Bone marrow (tissue), 2 donors: ENCODE measurements at places on chromosomes 12 and 14.

GRCh38 chr12:510071-510825, 50.5 kb downstream of the B4GALNT3 start:
- no peak for DNase-seq

DNA sequence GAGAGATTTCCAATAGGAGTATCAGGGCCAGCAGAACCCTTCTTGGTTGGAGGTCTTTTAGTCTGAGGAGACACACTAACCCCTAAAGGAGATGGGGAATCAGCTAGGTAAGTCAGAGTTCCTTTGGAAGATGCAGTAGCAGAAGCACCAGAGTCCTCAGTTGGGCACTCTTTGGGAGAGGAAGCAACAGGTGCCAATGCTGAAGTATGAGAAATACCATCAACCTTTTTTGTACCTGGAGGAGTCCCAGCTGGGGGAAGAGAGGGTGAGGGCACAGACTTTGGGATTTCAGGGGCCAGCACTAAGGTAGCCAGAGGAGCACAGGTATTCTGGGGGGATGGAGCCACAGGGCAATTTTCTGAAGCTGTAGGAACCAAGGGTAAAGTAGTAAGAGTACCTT, 6.0 kb downstream of the NACA start:
- no peak for DNase-seq

DNA sequence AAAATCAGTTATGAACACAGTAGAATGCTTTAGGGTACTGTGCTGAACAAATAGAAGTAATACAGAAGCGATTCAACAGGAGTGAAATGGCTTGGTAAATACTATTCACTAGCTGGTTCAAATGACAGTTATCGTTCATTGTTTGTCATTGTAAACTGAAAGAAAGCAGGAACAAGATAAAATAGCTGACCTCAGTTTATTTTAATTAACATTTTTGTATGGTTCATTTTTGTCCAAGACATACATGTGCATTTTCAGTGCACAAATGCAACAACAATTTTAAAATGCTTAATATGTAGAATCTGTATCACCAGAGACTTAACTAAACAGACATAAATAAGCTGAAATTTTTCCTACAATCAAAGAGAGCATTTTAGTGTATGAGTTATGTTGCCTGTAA, 49.9 kb downstream of the ALX1 start:
- no peak for DNase-seq

DNA sequence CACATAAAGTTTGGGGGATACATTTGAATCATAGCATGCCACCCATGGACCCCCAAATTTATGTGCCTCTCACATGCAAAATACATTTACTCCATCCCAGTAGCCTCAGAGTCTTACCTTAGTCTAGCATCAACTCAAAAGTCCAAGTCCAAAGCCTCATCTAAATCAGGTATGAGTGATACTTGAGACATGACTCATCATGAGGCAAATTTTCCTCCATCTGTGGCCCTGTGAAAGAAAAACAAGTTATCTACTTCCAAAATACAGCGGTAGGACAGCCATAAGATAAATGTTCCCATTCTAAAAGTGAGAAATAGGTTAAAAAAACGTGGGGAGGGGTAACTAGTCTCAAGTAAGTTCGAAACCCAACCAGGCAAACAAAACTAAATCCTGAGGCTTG, 444.2 kb downstream of the SNAPC1 start:
- DNase-seq: no peak

DNA sequence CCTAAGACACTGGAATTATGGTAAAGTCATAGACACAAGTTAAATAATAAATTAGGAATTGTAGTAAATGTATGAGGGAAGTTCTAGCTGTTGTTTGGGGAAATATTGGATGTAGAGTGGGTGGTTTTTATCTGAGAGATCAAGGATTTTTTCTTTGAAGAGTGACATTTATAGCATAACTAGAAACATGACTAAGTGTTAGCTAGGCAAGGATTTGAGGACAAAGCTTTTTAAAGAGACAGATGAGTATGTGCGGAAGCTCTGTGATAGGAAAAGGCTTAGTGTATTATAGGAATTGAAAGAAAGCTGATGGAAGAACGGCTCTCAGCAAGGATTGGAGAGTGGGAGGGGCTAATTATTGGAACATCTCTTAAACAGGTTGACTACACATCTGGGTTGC, 24.5 kb downstream of the PDZRN4 start:
- DNase-seq: no peak

DNA sequence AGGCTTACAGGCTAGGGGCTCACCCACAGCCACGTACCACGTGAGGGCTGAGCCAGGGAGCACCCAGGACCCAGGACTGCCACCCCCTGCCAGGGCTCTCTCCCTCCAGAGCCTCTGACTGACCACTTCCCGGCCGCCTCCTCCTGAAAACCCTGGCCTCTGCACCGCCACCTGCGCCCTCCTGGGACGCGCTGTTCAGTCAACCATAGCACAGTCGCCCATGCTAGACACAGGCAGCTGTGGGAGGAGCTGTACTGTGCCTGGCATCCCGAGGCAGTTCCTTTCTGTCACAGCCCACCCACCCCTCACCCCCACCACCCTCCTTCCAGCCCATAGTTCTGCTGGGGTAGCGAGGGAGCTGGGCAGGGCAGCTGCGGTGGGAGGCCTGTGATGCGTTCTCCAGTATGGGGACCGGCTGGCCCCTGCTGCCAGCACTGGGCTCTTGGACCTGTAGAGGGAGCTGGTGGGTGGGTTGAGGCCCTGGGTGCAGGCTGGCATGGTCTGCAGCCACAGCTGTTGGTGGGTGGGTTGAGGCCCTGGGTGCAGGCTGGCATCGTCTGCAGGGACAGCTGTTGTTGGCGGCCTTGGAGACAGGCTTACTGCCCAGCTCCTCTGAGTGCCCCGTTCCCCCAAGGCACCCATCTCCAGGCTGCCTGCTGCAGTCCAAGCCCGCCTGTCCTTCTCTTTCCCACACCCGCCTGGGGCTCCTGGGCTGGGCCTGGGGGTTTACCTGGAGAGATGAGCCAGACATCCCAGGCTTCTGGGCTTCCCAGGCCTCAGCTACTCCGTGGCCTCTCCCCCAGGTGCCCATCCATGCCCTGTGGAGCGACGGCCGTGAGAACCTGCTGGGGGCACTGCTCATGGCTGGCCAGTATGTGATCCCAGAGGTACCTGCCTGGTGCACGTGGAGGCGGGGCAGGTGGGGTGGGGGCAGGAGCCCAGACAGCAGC, 11.5 kb downstream of the ASPG start:
- DNase-seq: no peak

DNA sequence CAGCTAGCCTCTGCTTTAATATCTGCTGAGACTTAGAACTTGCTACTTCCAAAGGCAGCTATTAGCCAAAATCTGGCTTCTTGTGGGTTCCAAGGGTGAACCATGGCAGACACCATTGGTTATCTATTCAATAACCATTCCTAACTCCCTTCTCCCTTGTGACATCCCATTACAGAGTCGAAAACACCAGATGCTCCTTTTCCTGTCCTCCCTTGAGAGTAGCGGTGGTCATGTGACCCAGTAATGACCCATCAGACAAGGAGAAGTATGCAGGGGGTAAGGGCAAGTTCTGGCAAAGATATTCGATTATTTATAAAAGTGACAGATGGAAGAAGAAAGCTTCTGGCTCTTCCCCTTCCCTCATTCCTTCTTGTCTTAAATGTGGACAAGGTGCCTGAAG, 20.1 kb downstream of the TGFB3 start:
- no peak for DNase-seq

- no peak for DNase-seq
Measured at GRCh38 chr12:87689196-87689595, 340.0 kb downstream of the C12orf50 start.

- DNase-seq: no peak
Measured at GRCh38 chr14:90424075-90424474, 27.2 kb downstream of the CALM1 start.

DNA sequence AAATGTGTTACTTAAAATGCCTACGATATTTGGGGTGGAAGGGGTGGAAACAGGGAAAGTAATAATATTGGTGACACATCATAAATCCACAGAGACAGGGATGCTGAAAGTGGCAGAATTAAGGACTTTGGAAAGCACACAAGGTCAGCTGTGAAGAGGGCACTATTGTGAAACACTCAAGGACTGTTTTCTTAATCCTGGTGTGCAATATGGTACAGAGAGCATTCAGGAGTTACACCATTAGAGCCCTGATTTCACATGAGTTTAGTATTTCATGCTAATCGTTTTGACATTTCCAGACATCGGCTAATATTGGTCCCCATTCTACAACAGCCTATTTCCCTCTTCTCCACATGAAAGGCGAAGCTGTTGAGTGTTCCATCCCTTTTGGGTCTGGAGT, 219.2 kb downstream of the MSRB3 start:
- DNase-seq: no peak

DNA sequence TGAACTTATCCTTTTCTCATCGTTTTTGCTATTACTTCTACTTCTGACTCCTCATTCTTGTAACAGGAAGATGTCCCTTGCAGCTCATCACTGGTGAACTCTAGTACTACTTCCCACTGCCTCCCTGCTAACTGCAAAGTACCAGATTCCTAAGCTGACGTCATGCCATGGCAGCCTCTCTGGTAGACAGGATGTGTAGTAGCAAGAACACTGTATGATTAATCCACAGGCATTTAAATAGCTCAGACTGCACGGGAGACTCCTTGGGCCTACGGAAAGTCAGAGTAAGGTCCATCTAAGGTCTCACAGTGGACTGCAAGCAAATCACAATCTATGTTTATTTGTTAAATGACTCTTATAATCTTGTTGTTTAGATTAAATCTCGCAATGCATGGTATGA, 43.5 kb downstream of the DNAI7 start:
- DNase-seq: no peak

DNA sequence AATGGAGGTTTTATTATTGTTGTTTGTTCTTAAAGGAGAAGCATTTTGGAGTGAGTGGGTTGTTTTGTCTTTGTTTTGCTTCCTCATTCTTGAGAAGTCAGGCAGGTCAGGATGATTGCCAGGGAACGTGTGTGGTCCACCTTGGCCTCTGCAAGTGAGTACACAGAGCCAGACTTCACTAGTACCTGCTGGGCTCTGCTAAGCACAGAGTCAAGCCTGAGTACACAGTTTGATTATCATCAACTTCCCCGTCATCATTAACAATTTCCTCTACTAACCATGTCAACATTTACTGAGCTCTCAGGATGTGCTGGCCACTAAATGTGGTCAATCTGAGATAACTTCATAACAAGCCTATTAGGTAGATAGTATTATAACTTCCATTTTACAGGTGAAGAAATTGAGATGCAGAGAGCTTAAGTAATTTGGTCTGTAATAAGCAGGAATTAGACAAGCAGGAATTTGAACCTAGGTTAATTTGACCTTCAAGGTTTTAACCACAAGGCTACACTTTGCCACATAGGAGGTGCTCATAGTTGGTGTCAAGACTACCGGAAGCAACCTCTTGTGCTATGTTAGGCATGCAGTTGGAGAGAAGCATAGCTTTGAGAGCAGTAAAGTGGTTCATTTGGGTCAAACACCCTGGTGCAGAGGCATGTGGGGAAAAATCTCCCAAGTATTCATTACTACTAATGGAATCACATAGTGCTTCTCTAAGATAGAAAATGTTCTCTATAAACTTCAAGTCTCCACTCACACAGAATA, 178.3 kb downstream of the NUAK1 start:
- DNase-seq: no peak

DNA sequence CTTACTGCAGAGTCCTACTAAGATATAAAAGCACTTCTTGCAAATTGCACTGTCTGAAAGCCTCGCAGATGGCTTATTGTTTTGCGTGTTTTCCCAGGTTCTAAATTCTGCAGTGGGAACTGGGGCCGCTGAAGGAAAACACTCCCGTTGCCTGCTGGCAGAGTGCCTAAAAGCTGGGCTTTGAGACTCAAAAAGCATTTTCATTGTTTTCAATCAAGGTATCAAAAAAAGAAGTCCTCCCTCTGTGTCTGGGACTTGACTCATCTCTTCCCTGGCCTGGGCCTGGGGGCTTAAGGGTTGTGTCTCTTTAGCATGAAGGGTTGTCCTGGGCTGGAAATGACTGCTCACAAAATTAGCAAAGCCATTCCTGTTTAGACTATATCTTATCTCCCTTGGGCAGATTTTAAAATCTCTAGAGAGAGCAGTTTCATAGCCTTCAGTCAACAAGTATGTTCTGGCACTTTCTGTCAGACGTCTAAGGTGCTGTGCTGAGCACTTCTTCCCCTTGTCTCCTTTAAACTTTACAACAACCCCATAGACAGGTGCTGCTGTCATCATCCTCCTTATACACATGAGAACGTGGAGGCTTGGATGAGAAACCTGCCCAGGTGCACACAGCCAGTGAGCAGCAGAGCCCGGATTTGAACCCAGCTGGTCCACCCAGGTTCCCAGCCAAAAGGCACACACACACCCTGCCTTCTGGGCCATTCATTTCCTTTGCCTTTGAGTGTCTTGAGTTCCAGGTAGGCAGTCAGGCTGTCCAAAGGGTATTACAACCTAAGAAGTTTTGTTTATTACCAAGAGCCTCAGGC, 31.1 kb downstream of the ELK3 start:
- no peak for DNase-seq

GRCh38 chr12:1350055-1350933, 244.1 kb downstream of the FBXL14 start:
- no peak for DNase-seq

- no peak for DNase-seq
Measured at GRCh38 chr12:79453820-79454219, 236.9 kb downstream of the PAWR start.

GRCh38 chr14:65772921-65773574, 360.5 kb downstream of the FUT8 start:
- DNase-seq: no peak

- DNase-seq: no peak
Measured at GRCh38 chr12:51033457-51034089, 7.4 kb upstream of the SLC11A2 start.

- DNase-seq: no peak
Measured at GRCh38 chr12:104454997-104455396, 1.8 kb upstream of the CHST11 start.

GRCh38 chr14:89613260-89614008, 196.4 kb upstream of the FOXN3 start:
- DNase-seq: no peak

GRCh38 chr14:67497216-67497615, 8.7 kb upstream of the TMEM229B start:
- DNase-seq: no peak

DNA sequence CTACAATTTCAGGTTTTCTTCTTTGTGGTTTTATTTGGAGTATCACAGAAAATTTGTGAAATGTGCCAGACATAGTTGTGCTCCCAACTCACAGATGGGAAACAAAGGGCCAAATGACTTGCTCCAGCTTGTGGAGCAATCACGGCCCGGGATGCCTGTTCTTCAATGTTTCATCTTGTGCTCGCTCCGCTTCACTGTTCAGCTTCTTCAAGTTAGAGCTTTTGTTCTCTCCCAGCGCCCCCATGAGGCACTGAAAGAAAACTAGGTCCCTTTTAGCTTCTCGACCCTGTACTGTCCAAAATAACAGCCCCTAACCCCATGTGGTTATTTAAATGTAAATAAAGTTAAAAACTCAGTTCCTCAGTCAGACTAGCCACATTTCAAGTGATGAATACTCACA, 187.9 kb upstream of the STXBP6 start:
- no peak for DNase-seq

GRCh38 chr12:39620659-39621658, 1.4 kb upstream of the ABCD2 start:
- no peak for DNase-seq
